ENCODE measurements at places on chromosomes 1 and 21.

GRCh38 chr1:2583331-2583791 lies 3.2 kb upstream of the PRXL2B start:
- DNase-seq, result no peak

DNA sequence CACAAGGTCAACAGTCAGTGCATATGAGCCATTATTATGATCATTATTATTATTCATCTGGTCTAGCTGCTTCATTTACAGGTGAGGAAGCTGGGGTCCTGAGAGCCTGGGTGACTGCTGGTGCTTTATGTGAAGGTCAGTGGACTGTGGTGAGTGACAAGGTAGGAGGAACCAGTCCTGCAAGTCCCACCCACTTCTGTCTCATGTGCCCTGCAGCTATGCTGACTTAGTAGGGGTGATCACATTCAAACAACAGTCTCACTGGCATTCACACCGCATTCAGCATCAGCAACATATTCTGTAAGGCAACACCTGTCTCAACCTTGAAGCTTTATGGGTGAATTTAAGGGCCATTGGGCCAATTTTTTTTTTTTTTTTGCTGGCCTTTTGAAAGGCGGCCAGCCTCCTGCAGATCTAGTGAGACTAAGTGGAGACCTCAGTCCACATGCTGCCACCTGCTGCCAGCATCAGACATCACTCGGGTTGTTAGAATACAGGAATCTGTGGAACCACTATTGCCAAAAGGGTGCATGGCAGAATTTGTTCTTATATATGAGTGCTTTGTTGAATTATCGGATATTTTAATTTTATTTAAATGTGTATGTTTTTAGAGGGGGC lies 59.9 kb upstream of the CACNA1E start:
- peak; percentile 37 for DNase-seq

DNA sequence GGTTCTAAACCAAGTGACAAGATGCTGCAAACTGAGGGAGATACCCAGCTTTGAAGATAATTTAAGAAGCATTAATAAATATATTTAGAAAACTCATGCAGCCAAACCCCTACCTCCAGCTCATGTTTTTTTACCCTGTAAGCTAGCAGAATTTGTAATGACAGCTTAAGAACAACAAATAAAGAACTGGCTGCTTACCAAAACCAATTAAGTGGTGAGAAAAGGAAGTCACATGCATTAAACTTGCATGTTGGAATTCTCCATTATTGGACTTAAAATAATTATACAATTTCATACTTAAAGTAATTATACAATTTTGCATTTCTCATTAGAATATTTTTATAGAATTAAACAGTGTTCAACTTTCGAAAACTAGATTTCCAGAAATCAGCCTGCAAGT lies 75.6 kb upstream of the CNIH3 start:
- no peak for DNase-seq

DNA sequence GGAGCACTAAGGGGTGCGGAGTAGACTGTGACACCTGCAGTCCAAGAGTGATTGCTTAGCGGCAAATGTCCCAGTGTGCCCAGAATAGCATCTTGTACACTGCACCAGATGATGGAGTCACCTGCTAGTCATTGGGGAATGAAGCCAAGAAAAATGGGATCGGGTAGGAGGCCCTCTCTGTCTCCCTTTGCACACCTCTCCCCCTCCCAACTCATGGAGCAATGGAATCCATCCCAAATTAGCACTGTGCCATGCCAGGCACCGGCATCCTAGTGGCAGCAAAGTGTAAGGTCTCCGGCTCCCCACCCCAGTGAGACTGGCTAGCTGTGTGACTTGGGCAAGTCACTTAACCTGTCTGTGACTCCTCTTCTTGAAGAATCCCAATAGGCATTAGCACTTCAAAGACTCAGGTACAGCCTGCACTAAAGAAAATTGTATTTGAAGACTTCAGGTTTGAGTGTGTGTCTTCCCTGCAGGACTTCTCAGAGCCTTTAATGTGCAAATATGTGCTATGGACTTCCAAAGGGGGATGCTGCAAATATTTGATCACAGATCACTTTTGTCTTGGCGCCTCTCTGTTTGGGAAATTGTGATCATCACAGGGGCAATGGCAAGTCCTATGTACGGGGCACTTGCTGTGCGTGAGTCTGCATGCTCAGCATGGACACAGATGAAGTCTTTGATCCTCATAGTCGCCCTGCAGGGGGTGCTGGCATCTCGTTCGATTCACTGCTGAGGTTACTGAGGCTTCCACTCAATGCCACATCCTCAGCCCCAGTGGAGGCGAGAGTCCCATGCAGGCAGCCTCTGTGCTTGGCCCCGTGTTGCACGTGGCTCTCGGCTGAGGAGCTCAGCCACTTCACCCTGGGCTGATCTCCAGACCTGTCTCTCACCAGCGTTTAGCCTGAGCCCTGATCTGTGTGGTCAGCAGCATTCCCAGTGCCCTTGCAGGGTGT lies 272.9 kb upstream of the C1orf174 start:
- DNase-seq, result no peak

DNA sequence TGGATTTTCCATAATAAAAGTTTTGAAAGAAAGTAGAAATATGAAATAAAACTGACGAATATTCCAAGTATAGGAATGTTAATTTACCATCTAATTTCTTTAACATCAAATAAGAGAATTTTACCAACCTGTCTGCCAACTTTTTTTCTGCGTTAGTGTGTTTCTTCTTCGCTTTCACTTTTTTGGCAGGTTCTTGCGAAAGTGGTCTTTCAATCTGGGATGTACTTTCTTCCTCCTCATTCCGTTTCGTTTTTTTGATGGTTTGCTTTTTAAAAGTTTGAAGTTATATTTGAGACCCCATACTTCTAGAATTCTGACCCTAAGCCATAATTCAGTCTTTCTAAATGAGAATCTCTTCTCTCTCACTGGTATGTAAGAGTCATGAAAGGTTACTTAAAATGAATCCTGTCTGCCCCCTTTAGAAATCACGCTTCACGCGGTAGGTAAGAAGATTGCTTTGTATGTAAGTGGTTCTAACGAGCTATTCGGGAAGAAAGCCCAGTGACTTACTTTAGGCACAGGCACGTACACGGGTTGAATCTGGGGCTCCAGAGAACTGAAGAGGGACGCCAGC lies 580 bp downstream of the RBM34 start:
- no peak for DNase-seq

DNA sequence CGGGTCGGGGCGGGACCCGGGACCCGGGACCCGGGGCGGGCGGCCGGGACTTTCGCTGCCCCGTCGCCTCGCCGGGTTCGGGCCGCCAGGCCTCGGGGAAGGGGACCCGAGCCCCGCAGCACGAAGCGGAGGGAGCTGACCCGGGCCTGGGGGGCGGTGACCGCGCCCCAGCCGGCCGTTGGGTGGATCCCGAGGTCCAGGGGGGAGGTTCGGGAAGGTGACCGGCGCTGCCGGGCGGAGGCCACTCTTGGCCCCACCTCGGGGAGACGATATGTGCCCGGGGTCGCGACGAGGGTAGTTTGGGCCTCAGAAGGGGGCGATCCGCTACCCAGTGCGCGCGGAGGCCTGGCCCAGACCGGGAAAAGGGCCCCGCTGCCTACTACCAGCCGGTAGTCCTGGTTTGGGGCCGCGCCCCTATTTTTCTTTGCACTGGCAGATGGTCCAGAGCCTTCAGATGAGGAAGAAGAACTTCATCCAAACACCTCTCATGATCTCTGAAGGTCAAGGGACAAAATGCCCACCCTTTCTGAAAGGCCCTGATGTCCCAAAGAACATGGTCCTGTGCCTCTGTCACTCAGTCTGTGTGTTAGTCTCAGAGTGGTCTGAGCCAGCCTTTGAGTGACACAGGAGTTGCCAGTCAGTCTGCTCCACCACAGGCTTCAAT lies 766 bp downstream of the AGO4 start:
- DNase-seq, result peak; percentile 47

- DNase-seq, result no peak
These were observed 35.1 kb downstream of the FGGY start for GRCh38 chr1:59331686-59332620.

- DNase-seq, result no peak
These were observed 3.2 kb upstream of the C8B start for GRCh38 chr1:56968878-56969495.

- DNase-seq, result no peak
These were observed 12.5 kb upstream of the HNRNPR start for GRCh38 chr1:23356471-23357137.

DNA sequence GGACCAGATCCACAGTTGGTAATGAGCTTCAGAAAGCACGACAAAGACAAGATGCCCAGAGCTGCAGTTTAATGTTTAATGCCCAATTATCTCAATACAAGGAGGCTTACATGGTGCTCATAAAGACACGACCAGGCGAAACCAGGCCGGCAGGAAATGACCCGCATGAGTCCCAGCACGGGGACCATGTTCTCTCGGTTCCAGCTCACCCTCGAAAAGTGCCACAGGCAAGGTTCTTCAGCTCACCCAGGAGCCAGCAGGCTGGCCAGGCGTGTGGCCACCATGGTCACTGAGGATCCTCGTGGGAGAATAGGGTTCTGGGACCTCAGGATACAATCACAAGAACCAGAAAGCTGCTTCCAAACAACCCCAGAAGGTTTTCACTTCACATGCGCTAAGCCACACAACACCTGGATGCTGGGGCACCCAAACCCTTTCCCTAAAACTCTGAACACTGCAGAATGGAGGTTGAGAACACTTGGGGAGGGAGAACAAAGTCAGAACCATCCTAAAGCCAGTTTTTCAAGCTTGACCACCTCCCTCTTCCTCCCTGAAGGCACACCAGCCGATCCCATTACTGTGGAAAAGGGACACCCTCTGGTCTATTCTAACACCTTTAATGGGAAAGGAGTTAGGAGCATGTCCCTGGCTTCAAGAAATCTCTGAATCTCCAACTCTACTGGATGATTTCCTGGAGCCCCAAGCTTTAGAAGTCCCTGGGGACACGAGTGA lies 22.6 kb upstream of the ASAP3 start:
- DNase-seq, result no peak

GRCh38 chr1:91601554-91602376 lies 101.1 kb downstream of the CDC7 start:
- no peak for DNase-seq

DNA sequence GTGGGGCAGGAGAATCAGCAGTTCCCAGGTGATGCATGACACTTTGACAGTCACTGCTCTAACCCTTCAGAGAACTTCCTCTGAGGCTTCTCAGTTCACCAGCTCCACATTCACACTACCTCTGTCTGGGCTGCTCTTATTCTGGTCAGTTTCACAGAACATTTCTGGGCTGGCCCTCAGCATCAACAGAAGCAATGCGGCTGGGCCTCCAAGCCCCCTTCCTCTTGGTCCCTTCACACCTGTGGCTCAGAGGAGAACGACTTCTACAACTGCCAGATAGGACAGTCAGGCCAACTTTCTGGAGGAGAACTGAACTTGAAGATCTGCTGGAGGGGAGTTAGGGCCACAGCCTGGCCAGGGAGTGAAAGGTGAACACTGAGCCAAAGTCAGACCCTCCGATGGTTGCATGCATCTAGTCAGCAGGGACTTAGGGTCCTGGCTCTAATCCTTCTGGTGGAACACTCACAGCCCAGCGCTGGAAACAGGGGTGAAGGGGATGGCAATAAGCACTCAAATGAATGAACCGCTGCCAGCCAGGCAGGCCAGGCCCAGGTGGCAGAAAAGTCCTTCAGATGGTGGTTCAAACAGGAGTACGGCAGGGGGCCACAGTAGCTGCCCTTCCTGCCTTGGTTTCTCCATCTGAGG lies 274.1 kb downstream of the FOXD2 start:
- no peak for DNase-seq

All from femur (tissue), 1 donor.